Activated gamma-delta T cell treated with anti-CD3 and anti-CD28 coated beads, Interleukin-2, amount 50 U/mL, for 16 hours (primary cell): ENCODE measurements at places on chromosomes 11 and 22.

DNA sequence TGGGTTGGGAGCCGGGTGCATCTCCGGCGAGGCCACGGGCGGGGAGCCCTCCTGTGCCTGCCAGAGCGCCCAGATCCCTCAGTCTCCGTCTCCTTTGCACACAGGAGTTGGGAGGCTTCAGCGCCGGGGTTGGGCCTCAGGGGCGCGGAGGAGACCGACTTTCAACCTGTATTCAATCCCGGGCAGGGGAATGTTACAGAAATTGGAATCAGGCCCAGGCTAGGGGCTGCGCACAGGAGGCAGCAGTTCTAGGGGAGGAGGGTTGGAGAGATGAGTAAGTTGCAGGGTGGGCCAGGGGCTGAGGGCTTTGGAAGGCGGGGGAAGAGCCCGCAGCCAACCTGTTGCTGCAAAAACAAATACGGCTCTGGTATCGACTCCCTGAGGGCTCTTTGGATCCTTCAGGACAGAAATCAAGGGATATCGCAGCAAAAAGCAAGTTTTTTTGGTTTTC, 640 bp upstream of the KCNA4 start:
- no peak for DNase-seq

DNA sequence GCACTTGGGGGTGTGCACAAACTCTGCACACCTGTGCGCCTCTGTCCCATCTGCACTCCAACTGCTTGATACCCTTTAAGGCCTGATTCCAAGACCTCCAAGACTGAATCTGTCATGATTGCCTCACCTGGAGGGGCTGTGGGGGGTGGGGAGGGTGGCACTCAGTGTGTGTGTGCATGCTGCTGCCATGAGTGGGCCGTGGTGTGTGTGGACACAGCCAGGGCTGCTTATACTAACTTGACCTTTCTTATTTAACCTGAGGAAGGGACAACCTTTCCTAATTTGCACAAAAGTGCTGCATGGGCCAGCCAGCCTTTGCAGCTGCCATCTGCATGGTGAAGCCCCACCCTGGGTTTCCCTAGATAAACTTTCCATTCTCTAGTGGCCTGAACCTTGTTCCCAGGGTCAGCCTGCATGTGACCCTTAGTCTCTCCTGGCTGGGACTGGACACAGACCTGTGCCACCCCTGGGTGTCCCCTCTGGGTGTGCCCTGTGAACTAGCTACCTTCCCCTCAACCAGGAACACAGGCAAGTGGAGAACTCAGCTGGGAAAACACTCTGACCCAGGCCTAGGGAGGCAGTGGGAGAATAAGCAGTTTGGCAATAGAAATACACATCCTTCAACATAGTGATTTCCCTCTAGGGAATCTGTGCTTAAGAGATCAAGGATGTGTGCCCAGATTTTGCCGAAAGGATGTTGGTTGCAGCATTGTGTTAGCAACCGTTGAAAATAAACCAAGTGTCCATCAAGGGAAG, 45.4 kb upstream of the DKK3 start:
- no peak for DNase-seq

GRCh38 chr22:17761138-17761488, 13.2 kb downstream of the BID start:
- DNase-seq: no peak

DNA sequence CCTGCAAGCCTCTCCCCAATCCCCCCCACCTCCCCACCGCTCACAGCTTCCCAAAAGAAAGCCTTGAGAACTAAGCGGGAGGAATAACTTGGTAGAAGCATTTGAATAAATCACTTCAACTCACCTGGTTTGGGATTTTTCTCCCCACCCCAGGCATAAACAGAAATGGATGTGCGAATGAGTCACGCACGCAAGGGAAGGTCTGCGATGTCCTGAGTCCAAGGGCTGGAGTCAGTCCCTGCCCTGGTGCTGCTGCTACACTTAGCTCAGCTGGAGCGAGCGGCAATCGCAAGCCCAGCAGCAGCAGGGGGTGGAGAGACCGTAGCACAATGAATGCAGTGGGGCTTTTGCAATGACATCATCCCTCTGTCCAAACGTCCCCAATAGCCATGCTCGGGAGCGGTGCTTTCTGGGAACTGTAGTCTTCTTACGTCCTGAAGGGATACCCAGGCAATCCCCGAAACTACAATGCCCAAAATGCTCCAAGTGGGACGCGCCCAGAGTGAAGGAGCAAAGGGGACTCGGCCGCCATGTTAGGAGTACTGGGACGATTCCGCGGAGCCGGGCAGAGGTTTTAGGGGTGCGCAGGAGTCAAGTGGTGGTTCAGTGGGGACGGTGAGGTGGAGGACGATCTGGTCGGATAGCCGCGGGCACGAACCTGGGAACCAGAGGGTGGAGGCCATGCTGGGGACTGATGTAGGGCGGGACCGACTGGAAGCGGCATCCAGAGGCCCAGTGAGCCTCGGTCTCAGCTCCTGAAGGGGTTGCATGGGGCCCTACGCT, at the start of gene RAB30:
Gene RAB30, minus strand, starts transcription at position 331 of the 783 bp plus-strand sequence. CDS start 74,581 bp downstream, outside the sequence.
- DNase-seq: peak; percentile 88

DNA sequence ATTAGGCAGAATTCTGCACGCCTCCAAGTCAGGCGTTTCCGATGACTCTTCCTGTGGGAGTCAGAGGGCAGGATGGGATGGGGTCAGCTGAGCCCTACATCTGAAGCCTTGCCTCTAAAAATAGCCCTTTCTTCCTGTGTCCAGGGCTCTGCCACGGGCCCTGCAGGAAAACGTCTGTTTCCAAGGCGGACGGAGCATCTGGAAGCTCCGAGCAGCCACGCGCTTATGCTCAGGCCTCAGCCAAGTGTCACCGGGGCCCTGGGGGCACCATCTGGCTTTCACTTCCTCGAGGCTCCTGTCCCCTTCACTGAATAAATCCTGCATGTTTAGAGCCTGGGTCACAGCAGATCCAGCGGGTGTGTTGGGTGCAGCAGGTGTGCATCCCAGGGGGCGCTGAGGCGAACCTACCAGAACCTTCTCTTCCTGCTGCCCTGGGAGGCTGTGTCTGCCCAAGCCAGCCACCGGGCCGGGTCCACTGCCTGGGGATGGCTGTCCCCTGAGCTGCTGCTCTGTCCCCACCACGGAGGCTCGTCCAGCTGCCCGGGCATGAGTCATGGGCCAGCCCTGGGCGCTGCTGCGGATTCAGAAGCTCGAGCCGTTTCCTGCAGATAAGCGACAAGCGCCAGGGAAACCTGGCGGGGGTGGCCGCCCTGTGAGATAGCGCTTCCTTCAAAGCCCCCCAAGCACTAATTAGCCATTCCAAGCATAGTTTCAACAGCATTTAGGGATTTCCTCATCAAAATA, 32.0 kb upstream of the LINC01488 start:
- DNase-seq: no peak

- DNase-seq: no peak
Measured at GRCh38 chr22:48960576-48960975, 867.1 kb downstream of the BRD1 start.

DNA sequence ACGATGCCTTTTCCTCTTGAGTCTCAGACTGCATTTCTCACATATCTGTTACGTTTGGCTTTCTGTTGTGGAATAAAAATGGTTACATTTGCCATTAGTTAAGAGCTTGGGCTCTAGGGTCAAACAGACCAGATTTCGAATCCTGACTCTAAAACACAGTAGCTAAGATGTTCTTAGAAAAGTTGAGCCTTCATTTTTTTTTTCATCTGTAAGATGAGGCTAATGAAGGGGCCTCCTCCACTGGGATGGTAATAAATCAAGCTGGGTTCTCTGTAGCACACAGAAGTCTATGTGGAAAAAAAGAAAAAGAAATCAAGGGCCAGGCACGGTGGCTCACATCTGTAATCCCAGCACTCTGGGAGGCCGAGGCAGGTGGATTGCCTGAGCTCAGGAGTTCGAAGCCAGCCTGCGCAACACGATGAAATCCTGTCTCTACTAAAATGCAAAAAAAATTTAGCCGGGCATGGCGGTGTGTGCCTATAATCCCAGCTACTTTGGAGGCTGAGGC, 49.9 kb upstream of the CAPRIN1 start:
- no peak for DNase-seq

DNA sequence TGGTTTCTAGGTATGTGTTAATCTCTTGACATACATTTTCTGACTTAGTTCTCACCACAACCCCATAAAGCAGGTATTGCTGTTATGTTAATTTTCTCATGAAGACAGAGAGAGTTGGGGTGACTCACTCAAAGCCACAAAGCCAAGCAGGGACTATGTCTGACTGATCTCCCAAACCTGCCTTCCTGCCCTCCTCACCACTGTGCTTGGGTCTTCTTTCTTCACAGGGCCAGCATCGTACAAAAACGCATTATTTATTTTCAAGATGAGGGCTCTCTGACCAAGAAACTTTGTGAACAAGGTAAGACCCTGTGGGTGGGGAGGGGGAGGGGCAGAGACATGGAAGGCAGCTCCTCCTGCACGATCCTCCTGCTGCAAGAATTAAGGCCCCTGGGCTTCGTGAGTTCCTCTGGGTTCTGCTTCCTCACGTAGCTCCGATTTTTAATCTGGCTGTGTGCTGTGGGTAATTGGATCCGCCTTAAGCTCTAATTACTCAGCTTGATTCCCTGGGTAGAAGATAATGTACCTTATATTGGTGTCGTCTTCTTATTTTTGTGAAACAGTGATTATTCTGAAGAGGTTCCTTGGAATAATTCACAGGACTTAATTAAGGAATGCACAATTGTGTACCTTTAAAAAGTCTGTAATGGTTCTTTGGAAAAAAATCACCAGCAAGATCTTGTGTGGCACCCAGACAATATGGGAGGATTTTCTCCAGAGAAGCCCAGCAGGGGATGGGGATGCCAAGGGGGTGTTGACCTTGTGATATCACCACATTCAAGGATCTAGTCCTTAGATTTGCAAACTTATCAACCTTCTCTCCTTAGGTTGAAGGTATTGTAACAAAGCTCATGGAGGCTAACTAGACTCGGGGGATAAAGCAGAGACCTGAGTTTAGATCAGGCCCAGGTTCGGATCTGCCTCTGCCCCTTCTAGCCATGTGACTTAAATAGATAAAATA, 112.9 kb downstream of the SPON1 start:
- peak; percentile 34 for DNase-seq

DNA sequence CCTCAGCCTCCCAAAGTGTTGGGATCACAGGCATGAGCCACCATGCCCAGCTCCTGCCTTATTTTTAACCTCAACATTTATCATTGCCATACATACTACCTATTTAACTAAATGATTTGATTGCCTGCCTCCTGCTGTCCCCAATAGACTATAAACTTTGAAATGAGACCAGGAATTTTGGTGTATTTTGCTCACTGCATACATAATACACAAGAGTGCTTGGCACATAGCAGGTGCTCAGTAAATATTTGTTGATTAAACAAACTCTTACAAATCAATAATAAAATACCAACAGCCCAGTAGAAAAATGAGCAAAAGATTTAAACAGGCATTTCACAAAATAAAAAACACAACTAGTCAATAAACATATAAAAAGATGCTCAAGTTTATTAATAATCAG, 49.5 kb upstream of the PHF21A start:
- no peak for DNase-seq

DNA sequence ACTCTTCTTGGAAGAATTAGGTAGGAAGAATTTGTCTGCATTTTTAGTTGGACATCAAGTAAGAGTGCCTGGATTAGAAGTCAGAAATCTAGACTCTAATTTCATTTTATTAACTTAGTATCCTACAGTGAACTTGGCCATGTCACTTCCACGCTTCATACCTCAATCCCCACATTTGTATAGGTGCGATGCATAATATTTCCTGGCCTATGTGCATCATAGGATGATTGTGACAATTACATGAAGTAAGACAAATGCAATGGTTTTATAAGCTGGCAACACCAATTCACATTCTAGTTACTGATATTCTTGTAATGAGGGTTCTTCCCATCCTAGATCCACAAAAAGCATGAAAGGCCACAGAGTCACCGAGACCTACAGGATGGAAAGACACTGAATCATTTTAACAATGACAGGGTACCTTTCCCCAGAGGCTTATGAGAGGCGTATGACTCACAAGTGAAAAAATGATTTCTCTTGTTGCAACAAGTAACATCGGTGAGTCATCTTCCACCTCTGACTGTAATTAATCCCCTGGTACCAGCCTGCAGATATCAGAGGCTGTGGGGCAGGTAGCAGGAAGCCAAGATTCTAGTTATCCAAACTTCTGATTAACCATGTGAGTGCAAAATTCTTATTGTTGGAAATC, 56.0 kb upstream of the OR5AK2 start:
- DNase-seq: no peak

- no peak for DNase-seq
Measured at GRCh38 chr11:116424615-116425261, 348.0 kb downstream of the BUD13 start.

DNA sequence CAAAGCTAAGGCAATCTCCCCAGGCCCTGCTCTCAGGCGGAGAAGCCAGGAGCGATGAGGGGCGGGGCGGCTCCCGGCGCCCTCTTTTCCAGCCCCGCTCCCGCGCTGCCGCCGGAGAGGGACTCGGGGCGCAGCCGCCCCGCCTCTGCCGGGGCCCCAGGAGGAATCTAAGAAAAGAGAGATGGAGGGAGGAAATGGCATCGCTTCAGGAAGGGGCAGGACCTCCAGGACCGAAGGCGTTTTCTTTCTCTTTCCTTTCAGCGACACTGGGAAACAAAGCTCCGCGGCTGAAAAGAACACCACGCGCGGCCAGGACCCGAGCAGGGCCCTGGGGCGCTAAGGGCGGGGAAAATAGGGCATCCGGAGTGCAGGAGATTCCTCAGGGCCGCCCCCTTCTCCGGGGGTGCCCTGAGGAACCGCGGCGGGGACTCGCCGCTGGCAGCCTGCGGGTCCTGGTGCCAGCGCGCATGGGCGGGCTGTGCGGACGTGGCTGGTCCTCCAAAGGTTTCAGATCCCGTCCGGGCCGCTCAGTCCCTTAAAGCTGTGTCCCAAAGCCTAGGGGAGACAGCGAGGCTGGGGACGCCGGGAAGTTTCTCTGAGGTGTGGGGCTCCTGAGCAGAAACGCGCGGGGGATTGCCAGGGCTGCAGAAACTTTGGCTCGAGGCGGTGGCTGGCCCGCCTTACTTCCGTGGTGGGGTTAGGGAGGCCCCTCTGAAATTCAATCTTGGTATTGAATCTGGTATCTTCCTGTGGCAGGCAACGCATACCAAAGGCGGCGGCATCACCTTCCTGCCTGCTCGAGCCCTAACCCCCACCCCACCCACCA, 2.8 kb upstream of the BSX start:
- no peak for DNase-seq

DNA sequence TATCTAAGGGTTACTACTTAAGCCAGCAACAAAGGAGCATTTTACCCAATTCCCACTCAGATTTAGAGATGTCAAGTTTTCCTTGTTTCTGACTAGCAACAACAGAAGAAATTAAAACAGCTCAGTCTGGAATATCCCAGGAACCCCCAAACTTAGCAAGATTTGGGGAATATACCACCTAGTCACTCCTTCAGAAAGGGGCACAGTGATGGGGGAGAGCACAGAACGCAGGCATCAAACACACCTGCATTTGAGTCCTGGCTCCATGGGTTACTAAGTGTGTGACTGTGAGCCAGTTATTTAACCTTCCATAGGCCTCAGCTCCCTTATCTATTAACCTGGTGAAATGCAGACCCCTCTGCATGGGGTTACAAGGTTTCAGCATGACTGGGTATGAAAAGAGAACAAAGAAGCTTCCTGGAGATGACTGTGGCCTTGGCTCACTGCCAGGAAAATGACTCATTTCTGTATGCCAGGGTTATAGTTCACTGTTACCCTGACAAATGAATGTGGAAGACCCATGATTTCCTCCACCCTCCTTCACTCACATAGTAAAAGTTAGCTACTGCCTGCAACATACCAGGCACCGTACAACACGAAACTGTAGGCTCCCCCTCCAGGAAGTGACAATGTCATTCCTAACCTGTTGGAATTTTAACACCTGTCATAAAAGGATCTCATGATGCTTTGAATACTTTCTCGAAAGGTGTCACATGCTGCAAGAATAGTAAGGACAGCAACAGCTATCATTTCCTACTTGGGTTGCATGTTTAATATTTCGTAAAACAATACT, 79.6 kb downstream of the ME3 start:
- peak; percentile 60 for DNase-seq
